ENCODE measurements at places on chromosomes 5 and 9.
A peak's percentile ranks its signal among the peaks of the same experiment; 100 is the strongest.

GRCh38 chr9:128101690-128102089 lies 25.8 kb downstream of the PTGES2 start:
- DNase-seq: no peak

- DNase-seq: no peak
These were observed 337.6 kb upstream of the SEMA6A start for GRCh38 chr5:116912221-116912620.

DNA sequence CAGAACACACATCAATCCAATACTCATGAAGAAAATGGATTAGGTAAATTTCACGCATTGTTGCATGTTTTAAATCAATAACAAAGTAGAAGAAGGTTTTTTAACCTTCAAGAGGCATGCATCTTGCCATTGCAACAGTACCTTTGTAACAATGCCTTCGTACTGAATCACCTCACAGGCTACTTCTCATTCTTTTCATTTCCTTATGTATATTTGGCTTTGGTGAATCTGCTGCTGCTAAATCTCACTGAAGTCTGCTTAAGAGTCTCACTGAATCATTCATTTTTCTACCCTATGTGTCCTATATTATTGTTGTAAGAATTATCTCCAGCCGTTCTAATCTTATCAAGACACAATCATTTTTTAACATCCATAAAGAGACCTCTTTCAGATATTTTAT lies 152.5 kb downstream of the CDH10 start:
- no peak for DNase-seq

GRCh38 chr5:175718401-175719108 lies 60.7 kb downstream of the HRH2 start:
- peak; percentile 64 for DNase-seq

DNA sequence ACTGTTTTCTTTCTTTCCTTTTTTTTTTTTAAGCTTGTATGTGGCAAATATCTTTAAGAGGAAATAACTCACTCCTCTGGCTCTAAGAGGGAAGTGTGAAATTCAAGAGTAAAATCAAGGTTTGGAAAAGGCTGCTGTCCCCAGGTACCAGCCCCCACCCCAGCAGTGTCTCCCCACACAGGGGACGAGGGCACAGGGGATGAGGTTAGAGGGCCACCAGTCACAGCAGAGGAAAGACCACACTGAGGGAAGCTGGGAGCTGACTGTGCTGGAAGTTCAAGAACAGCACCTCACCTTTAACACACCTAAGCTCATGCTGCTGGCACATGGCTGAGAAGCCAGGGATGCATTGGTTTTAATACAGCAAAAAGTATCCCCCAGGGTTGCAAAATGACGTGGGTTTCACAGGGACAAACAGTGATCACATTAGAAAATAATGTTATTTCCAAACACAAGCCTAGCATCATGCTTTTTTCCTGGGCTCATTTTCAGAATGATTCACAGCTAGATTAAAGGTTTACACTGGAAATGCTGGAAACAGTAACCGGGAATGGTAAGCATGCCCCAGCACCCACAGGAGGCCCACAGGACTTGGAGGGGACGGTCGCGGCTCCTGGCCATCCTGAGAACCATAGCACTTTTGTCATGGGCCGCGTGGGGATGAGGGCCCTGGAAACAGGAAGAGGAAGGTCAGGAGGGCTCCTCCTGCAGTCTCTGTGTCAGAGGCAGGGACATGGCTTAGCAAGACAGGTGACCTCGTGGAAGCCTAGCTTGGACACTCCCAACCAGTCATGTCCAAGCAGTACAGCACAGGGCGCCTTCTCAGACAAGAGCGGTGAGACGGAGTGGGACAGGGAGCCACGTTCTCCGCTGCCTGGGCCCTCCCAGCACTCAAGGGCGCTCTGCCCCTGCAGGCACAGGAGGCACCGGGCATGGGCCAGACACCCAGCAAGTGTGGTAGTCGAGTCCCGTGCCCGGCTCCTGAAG lies 6.9 kb downstream of the LPCAT1 start:
- no peak for DNase-seq

DNA sequence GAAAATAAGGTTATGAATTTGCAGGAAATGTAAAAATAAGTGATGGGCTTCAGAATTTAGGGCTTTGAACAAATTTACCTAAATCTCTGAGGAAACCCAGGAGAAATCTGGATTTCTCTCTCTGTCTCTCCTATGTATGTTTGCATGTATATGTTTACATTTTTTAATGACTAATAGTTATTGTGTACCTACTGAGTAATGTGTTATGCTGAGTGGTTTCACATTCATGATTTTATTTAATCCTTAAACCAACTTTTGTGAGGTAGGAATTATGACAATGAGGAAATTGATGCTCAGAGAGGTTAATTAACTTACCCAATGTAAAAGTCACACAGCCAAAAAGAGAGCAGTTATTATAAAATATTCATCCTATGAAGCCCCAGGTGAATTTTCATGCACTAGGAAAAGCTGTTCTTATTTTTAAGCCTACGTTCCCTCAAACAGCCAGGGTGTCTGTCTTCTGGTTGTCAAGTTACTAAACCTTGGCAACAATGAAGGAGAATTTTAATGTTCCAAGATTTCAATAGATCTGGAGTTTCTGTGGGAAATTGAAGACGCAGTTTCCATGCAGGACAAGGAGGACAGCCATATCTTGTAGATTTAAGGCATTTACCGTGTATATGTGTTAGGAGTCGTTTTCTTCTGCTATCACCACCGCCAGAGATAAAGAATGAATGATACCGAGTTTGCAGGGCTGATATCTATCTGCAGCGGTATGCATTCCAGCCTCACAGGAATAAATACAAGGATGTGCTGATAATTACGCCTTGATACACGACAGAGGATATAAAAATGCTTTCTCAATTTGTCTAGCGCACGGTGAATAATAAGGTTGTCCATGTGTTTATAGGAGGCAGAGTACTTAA lies 484.8 kb downstream of the ZSWIM6 start:
- no peak for DNase-seq

DNA sequence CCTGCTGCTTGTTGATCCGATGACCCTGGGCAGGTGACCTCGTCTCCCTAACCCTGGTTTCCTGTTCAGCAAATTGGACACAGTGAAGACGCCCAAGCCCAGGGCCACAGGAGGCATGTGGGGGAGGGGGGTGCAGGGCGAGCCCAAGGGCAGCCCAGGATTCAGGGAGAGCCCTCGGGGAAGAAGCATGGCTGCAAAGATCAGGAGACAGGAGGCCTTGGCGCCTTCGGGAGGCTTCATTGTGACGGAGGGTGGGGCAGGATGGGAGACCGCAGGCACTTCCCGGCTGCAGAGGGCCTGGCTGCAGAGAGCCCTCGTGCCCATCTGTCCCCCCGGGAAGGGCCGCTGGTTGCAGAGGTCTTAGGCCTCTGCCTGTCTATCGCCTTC lies 6.2 kb downstream of the ASS1 start:
- no peak for DNase-seq

- DNase-seq: no peak
These were observed 3.8 kb downstream of the ATP6V1G1 start for GRCh38 chr9:114591291-114591787.

DNA sequence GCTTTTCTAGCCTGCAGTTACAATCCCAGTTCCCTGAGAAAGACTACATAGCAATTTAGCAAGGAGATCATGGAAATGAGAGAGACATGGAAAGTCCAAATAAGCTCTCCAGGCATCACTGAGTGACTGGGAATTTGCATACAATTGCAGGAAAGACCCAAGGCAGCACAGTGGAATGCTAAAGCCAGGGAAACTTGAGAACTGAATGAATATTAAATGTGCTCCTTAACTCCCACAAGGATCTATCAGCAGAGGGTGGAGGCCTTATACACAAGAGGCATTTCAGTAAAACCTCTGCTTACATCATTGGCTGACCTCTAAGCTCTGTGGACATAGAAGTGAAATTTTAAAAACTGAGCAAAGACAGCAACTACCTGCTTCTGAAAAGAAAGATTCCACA lies 355.6 kb upstream of the DAB2 start:
- DNase-seq: no peak

- DNase-seq: no peak
These were observed 352.3 kb downstream of the SLCO4C1 start for GRCh38 chr5:101943784-101944183.

- no peak for DNase-seq
These were observed 23.0 kb downstream of the FBLL1 start for GRCh38 chr5:168552146-168552545.

DNA sequence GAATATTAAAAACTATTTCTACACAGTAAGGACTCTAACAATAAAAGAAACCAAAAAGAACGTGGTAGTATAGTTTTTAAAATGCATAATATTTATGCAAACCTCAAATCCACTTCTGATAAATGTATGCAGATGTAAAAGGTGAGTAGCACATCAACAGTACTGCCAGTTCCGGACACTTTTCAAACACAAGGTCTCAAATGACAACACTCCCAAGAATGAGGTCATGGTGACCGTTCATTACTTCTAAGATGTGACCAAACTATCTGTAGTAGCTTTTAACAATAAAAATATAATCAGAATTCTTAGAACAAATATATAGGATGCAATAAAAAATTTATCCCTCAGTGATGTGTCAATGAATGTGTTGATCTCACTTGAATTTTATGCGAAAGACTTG lies 238.7 kb upstream of the NREP start:
- DNase-seq: no peak

- no peak for DNase-seq
These were observed 75.6 kb downstream of the PSMB7 start for GRCh38 chr9:124339603-124340146.

- DNase-seq: no peak
These were observed 1.2 kb downstream of the SPATA24 start for GRCh38 chr5:139402561-139403158.

- no peak for DNase-seq
These were observed 97.6 kb downstream of the TENT4A start for GRCh38 chr5:6810641-6811405.

GRCh38 chr9:133768371-133768858 lies 30.3 kb upstream of the SARDH start:
- DNase-seq: no peak

GRCh38 chr5:41406936-41407335 lies 103.5 kb downstream of the PLCXD3 start:
- no peak for DNase-seq

- no peak for DNase-seq
These were observed 9.9 kb upstream of the ALDOB start for GRCh38 chr9:101445353-101446029.
